ENCODE measurements at places on chromosomes 7 and 10.

DNA sequence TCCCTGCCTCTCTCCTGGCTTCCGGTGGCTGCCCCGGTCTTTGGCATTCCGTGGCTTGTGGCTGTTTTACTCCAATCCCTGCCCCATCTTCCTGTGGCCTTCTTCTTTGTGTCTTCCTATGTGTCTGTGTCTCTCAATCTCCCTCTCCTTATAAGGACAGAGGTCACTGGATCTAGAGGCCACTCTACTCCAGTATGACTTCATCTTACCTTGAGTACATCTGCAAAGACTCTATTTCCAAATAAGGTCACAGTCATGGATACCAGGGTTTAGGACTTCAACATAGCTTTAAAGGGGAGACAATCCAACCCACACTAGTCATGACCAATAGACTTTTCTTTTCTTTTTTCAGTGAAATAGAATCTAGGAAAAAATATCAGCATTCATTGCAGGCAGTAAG lies 153.3 kb upstream of the INSYN2A start:
- DNase-seq = no peak

DNA sequence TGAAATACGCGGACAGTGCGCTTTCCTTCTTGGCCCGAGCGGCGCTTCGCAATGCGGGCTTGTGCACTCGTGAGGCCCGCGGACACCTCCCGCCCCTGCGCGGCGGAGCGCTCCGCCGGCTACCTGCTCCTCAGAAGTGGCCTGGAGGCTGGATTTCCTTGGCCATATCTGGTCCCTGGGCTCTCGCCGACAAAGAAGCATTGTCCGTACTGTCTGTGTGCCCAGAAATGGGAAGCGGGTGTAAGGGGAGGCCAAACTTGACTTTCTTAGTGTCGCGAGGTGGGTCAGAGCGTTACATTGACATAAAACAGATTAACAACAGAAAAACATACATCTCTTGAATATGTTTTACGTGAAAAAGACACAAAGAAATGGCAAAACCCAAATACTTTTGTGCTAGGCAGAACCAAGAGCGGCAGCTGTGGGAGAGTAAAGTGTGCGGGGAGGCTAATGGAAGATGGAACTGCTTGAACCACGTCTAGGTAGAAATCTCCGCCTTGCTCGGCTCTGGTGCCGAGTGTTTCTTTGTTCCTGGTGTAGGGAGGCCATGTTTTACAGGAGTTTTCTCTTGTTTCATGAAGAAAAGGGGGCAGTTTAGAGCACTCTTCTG lies 1.4 kb downstream of the LANCL2 start:
- DNase-seq = no peak

GRCh38 chr7:155860840-155861479 lies 48.7 kb upstream of the SHH start:
- DNase-seq = no peak

- no peak for DNase-seq
Observed at GRCh38 chr7:118844748-118845147, 620.2 kb downstream of the ANKRD7 start.

DNA sequence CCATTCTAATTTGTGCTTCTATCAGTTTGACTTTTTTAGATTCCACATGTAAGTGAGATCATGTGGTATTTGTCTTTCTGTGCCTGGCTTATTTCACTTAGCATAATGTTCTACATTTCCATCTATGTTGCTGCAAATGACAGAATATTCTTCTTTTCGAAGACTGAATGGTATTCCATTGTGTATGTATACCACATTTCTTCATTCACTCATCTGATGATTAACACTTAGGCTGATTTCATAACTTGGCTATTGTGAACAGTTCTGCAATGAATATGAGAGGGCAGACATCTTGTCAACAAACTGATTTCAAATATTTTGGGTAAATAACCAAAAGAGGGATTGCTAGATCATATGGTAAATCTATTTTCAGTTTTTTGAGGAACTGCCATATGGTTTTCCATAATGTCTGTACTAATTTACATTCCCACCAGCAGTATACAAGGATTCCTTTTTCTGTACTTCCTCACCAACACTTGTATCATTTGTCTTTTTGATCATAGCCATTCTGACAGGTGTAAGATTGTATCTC lies 52.9 kb downstream of the ZNF22 start:
- DNase-seq = no peak

Measured in esophagus squamous epithelium (tissue), 5 donors.